ENCODE measurements at places on chromosomes 4 and X. TPM values are rescaled to one million over a fixed set of nuclear protein-coding genes. Genes with fewer than 3 reads are reported as not detected.
A peak's percentile ranks its signal among the peaks of the same experiment; 100 is the strongest.

PABPC1L2B gene
- total RNA-seq = not detected

SLC4A4 gene
- total RNA-seq = 9.8 TPM

FGF2 gene
- 57.8 TPM for total RNA-seq

SLBP gene
- total RNA-seq = 50.8 TPM

- no peak for DNase-seq
- H3K4me3 ChIP-seq = no peak overlapping the region
- no peaks in the 10 kb centered on the region for H3K27me3 ChIP-seq
- H3K36me3 ChIP-seq = no peaks in the 10 kb centered on the region
- no peaks in the 10 kb centered on the region for H3K4me1 ChIP-seq
Measured at GRCh38 chrX:28988246-28988645, 401.0 kb downstream of the IL1RAPL1 start.

- H3K36me3 ChIP-seq = no peaks in the 10 kb centered on the region
- no peaks in the 10 kb centered on the region for H3K27me3 ChIP-seq
- H3K27ac ChIP-seq = no peak overlapping the region
- no peaks in the 10 kb centered on the region for H3K4me1 ChIP-seq
- no peak overlapping the region for H3K4me3 ChIP-seq
Measured at GRCh38 chrX:23773601-23774175, 9.3 kb upstream of the SAT1 start.

DNA sequence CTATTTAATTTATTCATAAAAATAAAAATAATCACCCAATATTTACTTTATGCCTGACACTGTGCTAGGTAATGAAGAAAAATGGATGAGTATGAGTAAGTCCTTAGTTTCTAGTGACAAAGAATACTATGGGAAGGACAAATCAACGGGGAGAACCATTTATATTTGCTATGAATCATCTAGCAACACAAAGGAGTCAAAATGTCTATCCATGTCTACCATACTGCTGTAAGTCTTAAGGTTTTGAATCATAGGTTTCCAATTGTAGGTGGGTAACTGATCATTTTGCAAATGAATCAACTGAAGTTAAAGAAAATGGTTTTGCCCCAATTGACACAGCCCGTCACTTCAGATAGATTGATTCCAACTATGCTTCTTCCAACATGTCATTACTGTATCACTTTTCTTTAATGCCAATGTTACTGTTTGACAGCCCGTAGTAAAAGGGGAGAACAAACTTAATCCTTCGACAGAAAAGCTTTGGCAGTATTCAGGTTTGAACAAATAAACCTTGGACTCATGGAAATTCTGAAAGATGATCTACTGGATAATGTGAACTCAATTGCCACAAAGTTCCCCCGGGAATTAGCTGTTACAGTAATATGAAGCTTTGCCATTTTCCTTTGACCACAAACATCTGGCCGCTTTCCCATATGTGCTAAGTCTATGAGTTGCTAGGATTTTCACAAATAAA, 3.2 kb downstream of the TDO2 start:
- DNase-seq = peak; percentile 100
- H3K36me3 ChIP-seq = no peaks in the 10 kb centered on the region
- H3K4me1 ChIP-seq = no peaks in the 10 kb centered on the region
- H3K27ac ChIP-seq = no peak overlapping the region
- H3K27me3 ChIP-seq = no peaks in the 10 kb centered on the region

GRCh38 chrX:52216541-52216940, 31.9 kb downstream of the MAGED4 start:
- no peaks in the 10 kb centered on the region for H3K36me3 ChIP-seq
- DNase-seq = no peak
- no peak overlapping the region for H3K27ac ChIP-seq

GRCh38 chr4:2800691-2801596, 8.1 kb downstream of the SH3BP2 start:
- H3K4me1 ChIP-seq = peaks cover 21% of the 10 kb centered on the region
- DNase-seq = peak; percentile 73
- peaks cover 4% of the 10 kb centered on the region for H3K36me3 ChIP-seq
- peak overlapping the region; percentile 43 for H3K27ac ChIP-seq
- no peaks in the 10 kb centered on the region for H3K27me3 ChIP-seq
- no peak overlapping the region for H3K4me3 ChIP-seq

- no peak for DNase-seq
- no peaks in the 10 kb centered on the region for H3K36me3 ChIP-seq
- H3K27me3 ChIP-seq = no peaks in the 10 kb centered on the region
- no peaks in the 10 kb centered on the region for H3K4me1 ChIP-seq
- H3K27ac ChIP-seq = no peak overlapping the region
Measured at GRCh38 chrX:154123241-154124219, 20.5 kb upstream of the OPN1LW start.

- no peaks in the 10 kb centered on the region for H3K4me1 ChIP-seq
- no peak overlapping the region for H3K27ac ChIP-seq
- H3K4me3 ChIP-seq = no peak overlapping the region
- no peak for DNase-seq
- no peaks in the 10 kb centered on the region for H3K36me3 ChIP-seq
Measured at GRCh38 chr4:145852256-145852839, 86.3 kb downstream of the ZNF827 start.

Data from fibroblast of lung (primary cell).